ENCODE measurements at places on chromosomes 12 and 14. TPM values are rescaled to one million over a fixed set of nuclear protein-coding genes. Genes with fewer than 3 reads are reported as not detected.

The KCNC2 gene
- not detected for total RNA-seq

DNA sequence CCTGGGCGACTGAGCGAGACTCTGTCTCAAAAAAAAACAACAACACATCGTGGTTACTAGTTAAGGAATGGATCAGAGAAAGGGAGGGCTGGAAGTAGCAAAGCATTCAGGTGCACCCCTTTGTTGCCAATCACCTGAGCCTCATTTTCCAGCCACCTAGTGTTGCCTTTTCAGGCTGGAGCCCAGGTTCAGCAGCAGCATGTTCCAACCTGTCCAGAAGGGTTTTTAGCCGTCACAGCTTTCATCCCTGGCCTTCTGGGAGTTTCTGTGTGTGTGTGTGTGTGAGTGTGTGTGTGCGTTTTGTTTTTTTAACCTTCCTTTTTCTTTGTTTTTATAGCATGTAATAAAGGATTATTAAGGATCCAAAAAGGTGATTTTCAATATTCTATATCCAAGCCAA is 121.1 kb upstream of the ATF1 start:
- no peak overlapping the region for H3K4me3 ChIP-seq
- no peak overlapping the region for H3K27ac ChIP-seq
- no peaks in the 10 kb centered on the region for H3K27me3 ChIP-seq
- H3K4me1 ChIP-seq, result peaks cover 32% of the 10 kb centered on the region
- H3K36me3 ChIP-seq, result no peaks in the 10 kb centered on the region

GRCh38 chr14:98370352-98370751 is 901.6 kb downstream of the BCL11B start:
- H3K27me3 ChIP-seq, result no peaks in the 10 kb centered on the region
- H3K4me1 ChIP-seq, result no peaks in the 10 kb centered on the region
- no peaks in the 10 kb centered on the region for H3K36me3 ChIP-seq
- DNase-seq, result no peak
- no peak overlapping the region for H3K4me3 ChIP-seq

GRCh38 chr12:47938093-47938492 is 25.3 kb upstream of the TMEM106C start:
- no peak overlapping the region for H3K4me3 ChIP-seq
- H3K27me3 ChIP-seq, result no peaks in the 10 kb centered on the region
- DNase-seq, result no peak
- H3K36me3 ChIP-seq, result no peaks in the 10 kb centered on the region

DNA sequence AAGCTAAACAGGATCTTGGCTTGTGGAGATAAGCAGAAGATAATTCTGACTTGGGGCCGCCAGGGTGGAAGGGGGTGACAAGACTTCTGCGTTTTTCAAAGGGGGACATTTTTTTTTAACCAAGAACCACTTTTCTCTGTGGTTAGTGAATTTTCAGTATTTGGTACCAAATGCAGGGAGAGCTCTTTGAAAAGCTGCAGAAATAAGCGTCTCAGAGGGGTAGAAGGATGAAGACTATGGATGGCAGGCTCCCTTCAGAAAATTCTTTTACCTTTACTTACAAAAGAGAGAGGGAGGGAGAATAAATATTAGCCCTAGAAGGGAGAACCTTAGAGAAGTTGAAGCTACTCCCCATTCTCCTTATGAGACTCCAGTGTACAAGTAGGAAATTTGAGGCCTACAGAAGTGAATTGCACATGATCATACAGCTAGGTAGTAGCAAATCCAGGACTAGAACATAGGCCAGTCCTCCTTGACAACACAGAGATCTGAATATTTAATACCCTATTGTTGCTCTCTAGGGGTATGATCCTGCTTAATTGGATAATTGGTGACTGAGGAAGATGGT is 840 bp downstream of the MRPL52 start:
- 0 out of 2 replicates have a peak overlapping the region, but pooled peaks have one; percentile 16 for H3K27ac ChIP-seq
- H3K36me3 ChIP-seq, result peaks cover 15% of the 10 kb centered on the region
- no peak for DNase-seq
- peak overlapping the region; percentile 87 for H3K4me3 ChIP-seq
- peaks cover 19% of the 10 kb centered on the region for H3K4me1 ChIP-seq

DNA sequence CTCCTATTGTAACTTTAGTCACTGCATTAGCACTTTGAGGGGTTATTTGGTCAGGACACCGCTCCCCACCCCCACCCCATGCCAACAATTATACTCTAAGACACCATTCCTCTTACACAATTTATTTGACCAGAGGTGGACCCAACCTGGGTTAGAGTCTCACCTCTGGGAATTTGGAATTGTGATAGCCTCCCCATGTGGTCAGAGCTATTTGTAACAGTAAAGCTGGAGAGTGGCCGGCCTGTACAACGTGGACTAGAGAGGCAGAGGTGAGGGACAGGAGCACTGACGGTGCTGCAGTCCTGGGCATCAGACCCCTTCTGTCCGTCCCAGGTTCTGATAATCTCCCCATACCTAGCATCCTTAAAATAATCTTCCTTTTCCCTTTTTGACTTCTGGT is 3.3 kb upstream of the HAL start:
- H3K27me3 ChIP-seq, result no peaks in the 10 kb centered on the region
- H3K4me1 ChIP-seq, result peaks cover 3% of the 10 kb centered on the region
- no peak for DNase-seq
- H3K4me3 ChIP-seq, result no peak overlapping the region
- peaks cover 6% of the 10 kb centered on the region for H3K36me3 ChIP-seq

The TAS2R13 gene
- total RNA-seq, result 8.9 TPM

The RNF212B gene
- total RNA-seq, result not detected

The NKX2-1 gene
- total RNA-seq, result not detected

The CNTN1 gene
- not detected for total RNA-seq

The C12orf50 gene
- not detected for total RNA-seq

DNA sequence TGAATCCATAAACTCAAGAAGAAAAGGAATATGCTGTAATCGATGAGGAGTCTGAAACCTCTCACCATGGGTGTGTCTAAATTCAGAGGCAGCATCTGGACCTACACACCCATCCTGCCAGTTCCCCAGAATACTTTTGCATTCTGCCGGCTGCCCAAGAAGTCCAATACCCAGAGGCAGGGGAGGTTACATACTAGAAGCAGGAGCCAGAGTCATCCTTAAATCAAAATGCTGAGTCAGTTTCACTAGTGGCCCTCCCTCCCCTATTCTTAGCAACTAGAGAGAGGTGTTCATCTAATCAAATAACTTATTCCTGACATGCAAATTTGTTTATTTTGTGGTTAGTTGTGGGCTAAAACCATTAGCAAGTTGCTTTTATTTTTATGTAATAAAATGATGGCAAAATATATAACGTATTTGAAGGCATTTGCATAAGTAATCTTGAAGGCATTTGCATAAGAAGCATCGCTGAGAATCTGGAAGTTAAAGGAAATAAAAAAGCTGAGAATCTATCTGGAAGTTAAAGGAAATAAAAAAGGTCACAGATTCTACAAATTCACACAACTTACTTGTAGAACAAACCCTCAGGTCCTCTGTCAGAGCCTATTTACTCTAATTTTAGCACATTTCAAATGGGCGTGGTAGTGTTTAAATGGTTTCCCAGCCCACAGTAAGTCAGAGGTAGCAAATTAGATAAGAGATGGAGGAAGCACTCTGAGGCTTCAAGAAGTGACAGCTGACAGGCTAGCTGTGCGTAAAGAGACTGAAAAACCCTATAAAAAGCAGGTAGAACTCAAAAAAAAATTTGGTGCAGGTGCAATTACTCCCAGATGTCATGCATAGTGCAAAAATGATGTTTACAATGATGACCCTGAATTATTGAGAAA is 7.8 kb downstream of the BHLHE41 start:
- H3K36me3 ChIP-seq, result no peaks in the 10 kb centered on the region

GRCh38 chr12:22588817-22589216 is 36.2 kb upstream of the ETNK1 start:
- no peak overlapping the region for H3K4me3 ChIP-seq
- no peak overlapping the region for H3K27ac ChIP-seq
- no peaks in the 10 kb centered on the region for H3K27me3 ChIP-seq
- no peaks in the 10 kb centered on the region for H3K4me1 ChIP-seq
- H3K36me3 ChIP-seq, result no peaks in the 10 kb centered on the region

- peak overlapping the region; percentile 40 for H3K4me3 ChIP-seq
- peak overlapping the region; percentile 97 for H3K27ac ChIP-seq
- H3K27me3 ChIP-seq, result no peaks in the 10 kb centered on the region
- H3K36me3 ChIP-seq, result peaks cover 18% of the 10 kb centered on the region
- peaks cover 92% of the 10 kb centered on the region for H3K4me1 ChIP-seq
Observed at GRCh38 chr14:61080591-61081010, 99.6 kb downstream of the SLC38A6 start.

DNA sequence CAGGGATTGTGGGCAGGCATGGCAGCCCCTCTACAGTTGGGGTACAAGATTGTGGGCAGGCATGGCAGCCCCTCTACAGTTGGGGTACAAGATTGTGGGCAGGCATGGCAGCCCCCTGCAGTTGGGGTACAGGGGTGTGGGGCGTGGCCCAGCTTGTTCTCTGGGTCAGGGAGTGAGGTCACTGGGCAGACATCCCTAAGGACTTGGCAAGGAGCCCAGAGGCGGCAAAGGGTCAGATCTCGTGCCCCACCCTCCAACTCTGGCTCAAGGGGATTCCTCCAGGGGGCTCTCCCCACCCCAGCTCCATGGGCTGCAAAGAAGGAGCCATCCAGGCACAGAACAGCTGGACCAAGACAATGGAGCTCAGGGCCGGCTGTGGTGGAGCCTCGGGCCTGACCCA is 25.8 kb upstream of the NUDT14 start:
- no peaks in the 10 kb centered on the region for H3K27me3 ChIP-seq
- no peak for DNase-seq
- H3K27ac ChIP-seq, result no peak overlapping the region
- H3K4me3 ChIP-seq, result no peak overlapping the region

The PAX9 gene
- total RNA-seq, result not detected

DNA sequence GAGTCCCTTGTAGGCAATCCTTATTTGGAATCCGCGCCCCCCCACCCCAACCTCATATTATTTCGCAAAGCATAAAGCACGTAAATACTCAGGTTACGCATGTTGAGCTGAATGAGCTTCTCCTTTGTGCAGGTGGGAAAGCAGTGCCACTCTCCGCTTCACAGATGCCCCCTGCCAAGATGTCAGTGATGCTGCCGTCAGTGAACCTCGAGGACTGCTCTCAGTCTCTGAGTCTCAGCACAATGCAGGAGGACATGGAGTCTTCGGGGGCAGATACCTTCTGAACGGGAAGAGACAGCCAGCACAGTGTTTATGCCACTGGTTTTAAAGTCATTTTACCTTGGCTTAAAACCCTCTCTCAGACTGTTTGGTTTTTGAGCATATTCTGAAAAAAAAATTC is 90.1 kb upstream of the DACT1 start:
- no peaks in the 10 kb centered on the region for H3K27me3 ChIP-seq
- no peaks in the 10 kb centered on the region for H3K36me3 ChIP-seq
- no peak overlapping the region for H3K4me3 ChIP-seq
- H3K4me1 ChIP-seq, result no peaks in the 10 kb centered on the region
- no peak for DNase-seq

- H3K27me3 ChIP-seq, result no peaks in the 10 kb centered on the region
- H3K4me3 ChIP-seq, result no peak overlapping the region
- no peaks in the 10 kb centered on the region for H3K36me3 ChIP-seq
- no peaks in the 10 kb centered on the region for H3K4me1 ChIP-seq
Observed at GRCh38 chr12:130479401-130480125, 141.9 kb downstream of the PIWIL1 start.

- H3K36me3 ChIP-seq, result peaks cover 4% of the 10 kb centered on the region
- no peak overlapping the region for H3K27ac ChIP-seq
- DNase-seq, result no peak
- H3K4me1 ChIP-seq, result no peaks in the 10 kb centered on the region
- H3K27me3 ChIP-seq, result no peaks in the 10 kb centered on the region
Observed at GRCh38 chr14:76780875-76781647, 19.8 kb downstream of the VASH1 start.

- no peak overlapping the region for H3K27ac ChIP-seq
- no peaks in the 10 kb centered on the region for H3K27me3 ChIP-seq
- no peak for DNase-seq
- no peak overlapping the region for H3K4me3 ChIP-seq
- H3K4me1 ChIP-seq, result peaks cover 15% of the 10 kb centered on the region
Observed at GRCh38 chr12:11728154-11728755, 78.8 kb downstream of the ETV6 start.

DNA sequence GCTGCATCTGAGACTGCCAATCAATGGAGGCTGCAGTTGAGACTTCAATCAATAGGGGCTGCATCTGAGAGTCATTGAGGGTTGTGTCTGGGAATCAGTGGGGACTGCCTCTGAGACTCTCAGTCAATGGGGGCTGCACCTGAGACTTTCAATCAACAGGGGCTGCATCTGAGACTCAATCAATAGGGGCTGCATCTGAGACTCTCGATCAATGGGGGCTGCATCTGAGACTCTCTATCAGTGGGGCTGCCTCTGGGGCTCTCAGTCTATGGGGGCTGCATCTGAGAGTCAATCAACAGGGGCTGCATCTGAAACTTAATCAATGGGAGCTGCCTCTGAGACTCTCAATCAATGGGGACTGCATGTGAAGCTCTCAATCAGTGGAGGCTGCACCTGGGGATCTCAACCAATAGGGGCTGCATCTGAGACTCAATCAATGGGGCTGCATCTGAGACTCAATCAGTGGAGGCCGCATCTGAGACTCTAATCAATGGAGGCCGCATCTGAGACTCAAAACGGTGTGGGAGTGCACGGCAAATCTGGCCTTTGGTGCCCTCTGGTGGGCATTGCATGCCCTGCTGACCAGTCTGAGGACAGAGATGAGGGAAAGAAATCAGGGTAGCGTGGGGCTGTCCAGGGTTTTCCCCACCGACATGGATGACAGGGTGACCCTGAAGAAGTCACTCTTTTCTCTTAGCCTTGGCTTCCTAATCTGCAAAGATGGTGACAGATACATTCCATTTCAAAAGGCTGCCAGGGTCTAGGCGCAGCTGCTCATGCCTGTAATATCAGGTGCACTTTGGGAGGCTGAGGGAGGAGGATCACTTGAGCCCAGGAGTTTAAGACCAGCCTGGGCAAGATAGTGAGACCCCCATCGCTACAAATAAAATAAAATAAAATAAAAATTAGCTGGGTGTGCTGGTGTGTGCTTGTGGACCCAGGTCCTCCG is 41.3 kb upstream of the EIF5 start:
- no peaks in the 10 kb centered on the region for H3K27me3 ChIP-seq
- peak; percentile 94 for DNase-seq
- no peak overlapping the region for H3K4me3 ChIP-seq
- H3K27ac ChIP-seq, result no peak overlapping the region

- no peaks in the 10 kb centered on the region for H3K36me3 ChIP-seq
- no peak overlapping the region for H3K4me3 ChIP-seq
- no peak overlapping the region for H3K27ac ChIP-seq
Observed at GRCh38 chr12:96513681-96514080, 24.3 kb downstream of the CFAP54 start.

The FLVCR2 gene
- not detected for total RNA-seq

The NXPH4 gene
- 4.2 TPM for total RNA-seq

DNA sequence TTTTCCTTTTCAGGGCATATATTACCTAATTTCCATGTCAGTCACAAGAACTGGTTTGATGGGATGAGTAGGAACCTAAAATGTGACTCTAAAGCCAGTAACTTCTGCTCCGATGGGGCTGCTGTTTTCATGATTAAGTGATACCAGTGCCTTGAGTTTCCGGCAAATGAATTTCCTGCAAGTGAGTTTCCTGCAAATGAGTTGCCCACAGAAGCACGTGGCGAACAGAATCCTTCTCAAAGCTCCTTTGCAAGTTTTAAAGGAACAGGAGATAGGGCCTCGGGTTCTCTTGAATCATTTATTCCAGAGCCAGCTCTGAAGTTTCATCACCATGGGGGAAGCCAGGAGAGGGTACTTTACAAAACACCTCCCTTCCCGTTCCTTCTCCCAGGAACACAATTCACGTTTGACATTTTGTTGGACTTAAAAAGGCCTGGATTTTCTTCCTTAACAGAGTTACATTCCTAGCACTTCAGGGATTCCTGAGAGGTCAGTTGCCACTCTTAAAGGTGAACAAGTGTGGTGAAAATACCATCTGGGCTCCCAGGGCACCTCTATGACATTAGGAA is 2.2 kb upstream of the PPTC7 start:
- no peak overlapping the region for H3K27ac ChIP-seq
- peaks cover 40% of the 10 kb centered on the region for H3K4me1 ChIP-seq
- H3K27me3 ChIP-seq, result no peaks in the 10 kb centered on the region
- no peak overlapping the region for H3K4me3 ChIP-seq
- no peak for DNase-seq
- peaks cover 5% of the 10 kb centered on the region for H3K36me3 ChIP-seq
